ENCODE measurements at places on chromosomes 16 and 17.

GRCh38 chr17:7711051-7711755 lies 6.2 kb downstream of the EFNB3 start:
- no peak for DNase-seq

- no peak for DNase-seq
Measured at GRCh38 chr17:245020-245419, 63.6 kb upstream of the DOC2B start.

- DNase-seq, result no peak
Measured at GRCh38 chr17:53806473-53806872, 16.3 kb upstream of the KIF2B start.

DNA sequence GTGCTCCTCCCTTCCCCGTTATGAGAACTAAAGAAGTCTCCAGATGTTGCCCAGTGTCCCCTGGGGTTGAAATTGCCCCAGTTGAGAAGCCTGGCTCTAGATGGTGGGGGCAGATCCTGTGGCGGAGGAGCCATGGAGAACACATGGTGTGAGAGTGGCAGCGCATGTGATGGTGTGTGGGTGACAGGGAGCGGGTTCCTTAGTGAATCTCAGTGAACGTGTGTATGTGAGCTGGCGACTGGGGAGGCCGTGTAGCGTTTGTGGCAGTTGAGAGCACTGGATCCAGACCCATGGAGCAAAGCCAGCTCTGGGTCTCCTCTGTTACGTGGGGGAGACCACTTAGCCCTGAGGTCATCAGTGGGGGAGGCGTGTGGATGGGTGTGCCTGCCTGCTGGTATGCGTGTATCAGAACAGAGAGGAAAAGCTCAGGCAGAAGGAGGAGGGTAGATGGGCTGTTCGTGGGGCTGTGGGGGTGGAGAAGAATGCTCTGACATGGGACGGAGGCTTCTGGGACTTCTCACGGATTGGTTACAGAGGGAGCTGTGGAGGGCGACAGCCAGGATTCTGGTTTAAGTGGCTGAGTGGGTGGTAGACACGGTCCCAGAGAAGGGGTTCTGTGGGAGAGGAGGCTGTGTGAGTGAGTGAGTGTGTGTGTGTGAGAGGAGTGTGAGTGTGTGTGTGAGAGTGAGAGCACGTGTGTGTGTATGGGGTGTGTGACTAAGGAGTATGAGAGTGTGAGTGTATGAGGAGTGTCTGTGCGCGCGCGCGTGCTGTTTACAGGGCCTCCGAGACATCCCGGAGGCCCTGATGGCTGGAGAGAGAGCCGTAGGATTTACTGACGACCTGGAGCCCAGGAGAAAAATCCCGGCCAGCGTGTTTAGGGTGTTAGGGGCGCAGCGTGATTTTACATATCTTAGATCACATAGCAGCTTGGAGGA lies 193.8 kb downstream of the SNX29 start:
- DNase-seq, result no peak

DNA sequence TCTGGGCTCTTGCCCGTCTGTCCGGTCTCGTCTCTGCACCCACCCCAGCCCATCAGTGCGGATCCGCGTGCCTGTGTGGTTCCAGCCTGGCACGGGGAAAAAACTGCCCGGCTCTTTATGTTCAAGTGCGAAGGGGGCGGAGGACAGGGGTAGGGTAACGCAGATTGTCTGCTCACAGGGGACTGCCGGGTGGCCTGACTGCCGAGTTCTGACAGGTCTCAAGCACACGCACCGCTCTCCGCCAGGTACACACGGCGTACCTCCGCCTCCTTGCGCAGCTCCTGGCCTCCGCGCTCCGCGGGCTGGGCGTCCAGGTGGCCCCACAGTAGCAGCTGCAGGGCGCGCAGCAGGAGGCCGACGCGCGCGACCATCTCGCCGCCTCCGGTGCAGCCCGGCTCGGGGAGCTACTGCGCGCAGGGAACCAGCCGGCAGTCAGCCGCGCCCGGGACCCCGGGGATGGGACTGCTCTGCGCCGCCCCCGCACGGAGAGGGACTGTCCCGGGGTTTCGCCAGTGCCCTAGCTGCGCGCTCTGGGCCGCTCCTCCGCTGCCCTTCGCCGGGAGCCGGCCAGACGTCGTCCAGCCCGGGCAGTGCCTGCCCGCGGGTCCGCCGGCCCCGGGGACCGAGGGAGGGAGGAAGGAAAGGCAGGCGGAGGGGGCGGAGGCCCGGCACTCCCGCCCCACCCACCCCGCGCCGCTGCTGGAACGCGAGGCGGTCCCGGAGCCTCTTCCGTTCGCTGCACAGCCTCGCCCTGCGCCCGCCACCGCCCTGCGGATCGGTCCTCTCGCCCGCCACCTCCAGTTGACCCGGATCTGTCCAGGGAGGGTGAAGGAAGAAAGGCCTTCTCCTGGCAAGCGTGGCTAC lies at the start of gene MMP28:
MMP28 (minus strand) TSS at position 635 of the 864 bp plus-strand sequence; CDS start at position 371, 264 bp downstream.
- peak; percentile 35 for DNase-seq

DNA sequence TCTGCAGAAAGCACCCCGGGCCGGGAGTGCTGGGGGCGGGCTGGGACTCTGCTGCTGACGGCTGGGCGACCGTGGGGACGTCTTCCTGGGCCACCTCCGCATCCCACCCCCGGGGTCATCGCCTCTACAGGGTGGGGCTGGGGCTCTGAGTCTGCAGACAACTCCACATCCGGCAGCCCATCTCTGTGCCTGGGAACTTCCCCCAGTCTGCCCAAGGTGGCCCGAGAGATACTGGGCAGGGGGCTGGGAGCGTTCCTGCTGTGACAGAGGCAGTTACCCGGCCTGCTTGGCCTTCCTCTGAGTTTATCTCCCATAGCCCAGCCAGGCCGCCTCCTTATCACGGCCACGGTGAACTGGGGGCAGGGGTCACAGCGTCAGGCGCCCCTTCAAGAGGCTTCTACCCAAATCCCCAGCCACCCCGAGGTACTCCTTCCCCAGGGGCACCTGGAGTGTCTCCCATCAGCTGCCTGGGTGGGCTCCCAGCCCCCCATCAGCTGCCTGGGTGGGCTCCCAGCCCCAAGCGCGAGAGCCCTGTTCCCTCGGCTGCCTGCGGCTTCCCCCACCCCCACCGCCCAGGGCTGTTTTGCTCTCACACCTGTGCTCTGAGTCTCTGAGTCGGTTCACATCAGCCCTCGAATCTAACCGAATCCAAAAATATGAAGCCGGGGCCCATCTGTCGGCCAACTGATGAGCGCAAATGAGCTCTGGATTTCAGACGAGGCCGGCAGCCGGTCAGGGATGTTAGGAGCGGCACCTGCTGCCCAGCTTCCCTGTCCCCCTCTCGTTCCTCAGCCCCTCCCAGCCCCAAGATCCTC lies 15.6 kb upstream of the CBFA2T3 start:
- DNase-seq, result no peak

GRCh38 chr16:1615761-1616160 lies 3.6 kb downstream of the CRAMP1 start:
- DNase-seq, result no peak

GRCh38 chr17:9676820-9677310 lies 31.5 kb downstream of the USP43 start:
- no peak for DNase-seq

- DNase-seq, result no peak
Measured at GRCh38 chr17:35788477-35789368, 6.7 kb downstream of the MMP28 start.

DNA sequence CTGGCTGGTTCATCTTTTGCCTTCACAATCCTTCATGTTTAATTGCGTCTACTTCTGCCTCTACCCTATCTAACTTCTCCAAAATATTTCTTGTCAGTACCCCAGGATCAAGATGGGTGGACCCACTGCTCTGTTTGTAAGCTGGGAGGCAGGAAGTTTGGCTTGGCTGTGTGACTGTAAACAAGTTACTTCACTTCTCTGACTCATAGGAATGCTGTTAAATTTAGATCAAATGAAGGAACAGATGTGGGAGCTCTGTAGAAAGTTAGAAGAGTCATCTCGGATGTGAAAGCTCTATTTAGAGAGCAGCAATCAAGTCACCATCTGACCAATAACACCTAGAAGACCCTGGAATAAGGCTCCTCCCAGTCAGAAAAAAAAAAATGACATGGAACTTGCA lies 55.2 kb upstream of the MRTFB start:
- no peak for DNase-seq

DNA sequence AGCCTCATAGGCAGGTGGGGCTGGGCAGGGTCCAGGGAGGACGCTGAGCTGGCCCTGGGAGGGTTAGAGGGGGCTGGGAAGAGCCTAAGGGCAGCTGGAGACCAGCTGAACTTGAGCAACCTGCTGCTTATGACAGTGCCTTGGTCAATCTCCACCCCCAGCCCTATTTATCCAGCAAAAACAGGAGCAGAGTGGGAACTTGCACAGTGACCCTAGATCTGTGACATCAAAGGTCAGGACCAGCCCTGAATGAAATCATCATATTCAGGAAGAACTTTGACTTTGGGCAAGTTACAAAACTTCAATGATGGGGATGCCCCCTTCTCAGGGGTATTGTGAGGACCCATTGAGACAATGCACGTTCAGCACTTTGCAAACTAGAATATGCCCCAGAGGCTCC lies 9.4 kb downstream of the CD300LF start:
- DNase-seq, result no peak

DNA sequence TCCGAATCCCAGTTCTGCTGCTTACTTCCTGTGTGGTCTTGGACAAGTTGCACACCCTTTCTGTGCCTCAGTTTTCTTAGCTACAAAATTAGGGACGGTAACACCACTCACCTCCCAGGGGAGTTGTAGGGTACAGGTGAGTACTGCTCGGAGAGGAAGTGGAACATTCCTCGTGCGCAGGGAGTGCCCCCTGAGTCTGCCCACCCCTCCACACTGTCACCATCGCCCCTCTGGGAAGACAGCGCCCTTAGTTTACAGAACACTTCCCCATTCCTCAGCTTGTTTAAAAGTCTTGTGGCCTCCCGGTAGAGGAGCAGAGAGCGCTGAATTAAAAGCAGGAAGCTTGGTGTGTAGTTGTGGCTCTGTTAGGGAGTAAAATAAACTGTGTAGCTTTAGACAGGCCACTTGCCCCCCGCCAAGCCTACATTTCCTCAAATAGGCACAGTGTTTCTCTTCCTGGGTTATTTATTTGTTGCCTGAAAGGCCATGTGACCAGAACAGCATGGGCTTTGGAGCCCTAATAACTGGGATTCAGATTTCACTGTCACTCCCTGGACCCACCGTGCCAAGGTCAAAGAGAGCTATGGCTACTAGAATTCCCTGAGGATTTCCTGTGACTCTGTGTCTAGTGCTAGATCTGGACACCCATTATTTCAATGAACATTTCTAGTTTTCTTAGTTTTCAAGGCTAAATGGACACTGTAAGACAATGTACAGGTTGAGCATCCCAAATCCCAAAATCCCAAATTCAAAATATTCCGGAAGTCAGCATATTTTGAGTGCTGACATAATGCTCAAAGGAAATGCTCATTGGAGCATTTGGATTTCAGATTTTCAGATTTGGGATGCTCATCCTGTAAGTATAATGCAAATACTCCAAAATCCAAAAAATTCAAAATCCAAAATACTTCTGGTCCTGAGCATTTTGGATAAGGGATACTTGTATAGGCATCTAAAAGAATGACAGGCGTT lies 372.5 kb downstream of the SNX29 start:
- no peak for DNase-seq

DNA sequence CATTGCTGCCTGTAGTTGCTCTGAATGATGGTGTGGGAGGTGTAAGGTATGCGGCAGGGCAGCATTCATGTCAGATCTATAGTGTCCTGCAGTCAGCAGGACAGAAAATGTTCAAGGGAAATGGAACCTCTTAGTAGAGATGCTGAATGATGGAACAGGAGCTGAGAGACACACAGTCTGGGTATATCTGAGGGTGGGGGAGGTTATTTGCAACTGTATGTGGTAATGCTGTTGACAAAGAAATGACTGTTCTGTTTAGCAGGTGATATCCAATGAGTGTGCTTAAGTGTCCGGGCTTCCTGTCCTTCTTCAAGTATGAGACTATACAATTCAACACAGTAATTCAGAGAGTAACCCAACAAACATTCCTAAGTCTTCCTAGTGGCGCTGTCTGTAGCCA lies 46.6 kb downstream of the STH start:
- no peak for DNase-seq

All from NCI-H2081 (cell line).